T1000 (cell line): ENCODE measurements at places on chromosomes 12 and 14.

DNA sequence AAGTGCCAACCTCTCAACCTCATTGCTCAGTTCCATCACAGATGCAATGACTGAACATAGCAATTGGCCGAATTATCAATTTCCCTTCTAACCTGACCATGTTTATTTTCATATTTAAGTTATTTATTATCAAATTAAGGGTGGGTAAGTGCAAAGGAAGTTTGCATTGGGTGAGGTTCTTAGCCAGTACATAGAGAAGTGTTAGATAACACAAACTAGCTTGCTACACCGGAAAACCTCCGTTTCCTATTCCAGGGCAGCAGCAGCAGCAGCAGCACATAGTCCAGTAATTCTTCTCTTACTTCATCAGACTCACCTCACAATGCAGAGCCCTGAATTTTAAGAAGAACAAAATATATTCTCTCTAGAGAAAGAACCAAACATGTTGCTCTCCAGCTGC is 200.5 kb upstream of the OR4E1 start:
- no peak for DNase-seq

DNA sequence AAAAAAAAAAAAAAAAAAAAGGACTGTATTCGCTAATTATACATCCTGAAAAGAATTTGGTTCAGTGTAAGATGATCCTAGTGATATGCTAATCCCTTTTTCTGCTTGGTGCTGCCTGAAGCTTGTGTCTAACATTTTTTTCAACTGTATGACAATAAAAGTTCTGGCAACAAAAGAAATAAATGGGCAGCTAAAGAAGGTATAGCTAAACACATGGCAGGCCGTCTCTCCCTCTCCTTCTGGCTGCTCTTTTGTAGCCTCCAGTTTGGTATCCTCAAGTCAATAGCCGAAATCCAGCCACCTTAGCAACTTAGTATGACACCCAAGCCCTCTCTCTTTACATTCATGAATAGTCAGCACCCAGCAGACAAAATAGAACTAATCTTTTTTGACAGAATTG is 198.3 kb upstream of the OTX2 start:
- DNase-seq = no peak

DNA sequence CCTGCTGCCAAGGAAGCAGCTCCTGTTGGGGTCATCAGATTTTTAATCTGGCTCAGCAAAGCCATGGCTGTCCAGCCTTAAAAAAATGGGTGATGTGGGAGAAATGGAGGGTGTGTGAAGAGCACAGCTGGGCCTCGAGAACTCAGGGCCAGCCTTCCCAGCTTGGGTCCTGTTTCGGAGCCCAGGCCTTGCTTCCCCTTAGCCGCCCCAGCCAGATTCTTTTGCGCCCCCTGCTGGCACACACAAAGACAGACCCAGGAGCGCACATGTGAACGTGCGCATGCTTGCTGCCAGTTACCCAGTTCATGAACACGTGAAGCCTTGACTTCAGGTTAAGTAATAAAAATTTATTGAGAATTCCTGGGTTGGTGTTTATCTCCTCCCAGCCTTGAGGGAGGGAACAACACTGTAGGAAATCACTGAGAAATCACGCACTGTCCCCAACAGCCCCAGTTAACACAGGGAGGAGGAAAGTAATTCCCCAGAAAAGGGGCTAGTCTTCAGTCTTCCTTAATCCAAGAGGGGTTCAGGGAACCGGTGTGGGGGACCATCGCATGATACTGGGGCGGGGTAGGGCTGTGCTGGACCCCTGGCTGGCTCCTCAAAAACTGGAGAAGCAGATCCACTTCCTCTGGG is 5.3 kb downstream of the PHB2 start:
- DNase-seq = peak; percentile 13

GRCh38 chr14:90648421-90648820 is 167.8 kb downstream of the TTC7B start:
- DNase-seq = no peak

- DNase-seq = no peak
Measured at GRCh38 chr14:68792678-68792978, 239 bp downstream of the ZFP36L1 start.
